ENCODE measurements at places on chromosomes 7 and 10. TPM values are rescaled to one million over a fixed set of nuclear protein-coding genes. Genes with fewer than 3 reads are reported as not detected.

The COL28A1 gene
- total RNA-seq = 0.17 TPM

The CPVL gene
- total RNA-seq = 0.20 TPM

The GIMAP7 gene
- not detected for total RNA-seq

The NOS3 gene
- total RNA-seq = 0.33 TPM

The RP9 gene
- 4.4 TPM for total RNA-seq

The XRCC2 gene
- total RNA-seq = 1.2 TPM

The ZNF736 gene
- total RNA-seq = 7.4 TPM

The FAM25C gene
- not detected for total RNA-seq

The DGKI gene
- 12.7 TPM for total RNA-seq

The EN2 gene
- total RNA-seq = not detected

The UFSP1 gene
- 4.0 TPM for total RNA-seq

The DPYSL4 gene
- total RNA-seq = 52.0 TPM

The PAXIP1 gene
- total RNA-seq = 6.6 TPM

The HOXA7 gene
- 0.13 TPM for total RNA-seq

The IFIT5 gene
- total RNA-seq = 20.9 TPM

The DDC gene
- total RNA-seq = not detected

The ZNF365 gene
- total RNA-seq = 6.0 TPM

The JAKMIP3 gene
- total RNA-seq = 0.13 TPM

The PMS2 gene
- 17.5 TPM for total RNA-seq

The ASB10 gene
- not detected for total RNA-seq

The GNAT3 gene
- total RNA-seq = not detected

The AGAP9 gene
- total RNA-seq = 4.0 TPM

The CAMK1D gene
- 7.2 TPM for total RNA-seq

The TUBB8 gene
- not detected for total RNA-seq

The WEE2 gene
- not detected for total RNA-seq

The RBP3 gene
- total RNA-seq = not detected

The AKR1C3 gene
- total RNA-seq = 74.1 TPM

The LIPF gene
- not detected for total RNA-seq

The CLDN3 gene
- not detected for total RNA-seq

The AIFM2 gene
- 11.5 TPM for total RNA-seq
